ENCODE measurements at places on chromosomes 2 and 18. TPM values are rescaled to one million over a fixed set of nuclear protein-coding genes. Genes with fewer than 3 reads are reported as not detected.
A peak's percentile ranks its signal among the peaks of the same experiment; 100 is the strongest.

- DNase-seq = no peak
Measured at GRCh38 chr18:77077941-77078689, 54.5 kb downstream of the MBP start.

GRCh38 chr2:106159866-106160785, 34.0 kb downstream of the UXS1 start:
- DNase-seq = no peak

- no peak for DNase-seq
Measured at GRCh38 chr2:23718931-23719700, 207.8 kb downstream of the ATAD2B start.

GRCh38 chr2:226508683-226509082, 290.9 kb downstream of the IRS1 start:
- DNase-seq = no peak

IL36A gene
- total RNA-seq = not detected

- DNase-seq = peak; percentile 25
Measured at GRCh38 chr2:237648016-237648381, 20.6 kb downstream of the LRRFIP1 start.

DNA sequence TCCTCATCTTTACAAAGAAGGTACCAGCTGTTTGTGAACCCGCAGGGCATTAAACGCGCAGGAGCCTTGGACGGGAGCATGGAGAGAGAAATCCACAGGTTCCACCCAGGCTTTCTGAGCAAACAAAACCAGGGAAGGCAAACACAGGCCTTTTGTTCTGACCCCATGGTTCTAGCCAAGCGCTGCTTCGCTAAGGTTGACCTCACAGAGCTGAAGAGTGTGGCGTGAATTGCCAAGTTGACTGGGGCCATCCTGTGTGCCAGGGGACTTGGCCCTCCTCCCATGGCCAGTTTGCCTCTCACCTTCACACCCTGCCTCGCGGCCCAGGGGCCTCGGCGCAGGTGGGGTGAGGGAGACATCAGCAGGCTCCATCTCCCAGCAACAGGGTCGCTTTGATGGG, 74.1 kb downstream of the VAPA start:
- DNase-seq = no peak

GRCh38 chr2:136783856-136784255, 18.5 kb downstream of the THSD7B start:
- DNase-seq = no peak

- peak; percentile 44 for DNase-seq
Measured at GRCh38 chr18:62999392-62999791, 284.1 kb downstream of the PHLPP1 start.

MROH2A gene
- not detected for total RNA-seq

PDE11A gene
- 0.88 TPM for total RNA-seq

DNA sequence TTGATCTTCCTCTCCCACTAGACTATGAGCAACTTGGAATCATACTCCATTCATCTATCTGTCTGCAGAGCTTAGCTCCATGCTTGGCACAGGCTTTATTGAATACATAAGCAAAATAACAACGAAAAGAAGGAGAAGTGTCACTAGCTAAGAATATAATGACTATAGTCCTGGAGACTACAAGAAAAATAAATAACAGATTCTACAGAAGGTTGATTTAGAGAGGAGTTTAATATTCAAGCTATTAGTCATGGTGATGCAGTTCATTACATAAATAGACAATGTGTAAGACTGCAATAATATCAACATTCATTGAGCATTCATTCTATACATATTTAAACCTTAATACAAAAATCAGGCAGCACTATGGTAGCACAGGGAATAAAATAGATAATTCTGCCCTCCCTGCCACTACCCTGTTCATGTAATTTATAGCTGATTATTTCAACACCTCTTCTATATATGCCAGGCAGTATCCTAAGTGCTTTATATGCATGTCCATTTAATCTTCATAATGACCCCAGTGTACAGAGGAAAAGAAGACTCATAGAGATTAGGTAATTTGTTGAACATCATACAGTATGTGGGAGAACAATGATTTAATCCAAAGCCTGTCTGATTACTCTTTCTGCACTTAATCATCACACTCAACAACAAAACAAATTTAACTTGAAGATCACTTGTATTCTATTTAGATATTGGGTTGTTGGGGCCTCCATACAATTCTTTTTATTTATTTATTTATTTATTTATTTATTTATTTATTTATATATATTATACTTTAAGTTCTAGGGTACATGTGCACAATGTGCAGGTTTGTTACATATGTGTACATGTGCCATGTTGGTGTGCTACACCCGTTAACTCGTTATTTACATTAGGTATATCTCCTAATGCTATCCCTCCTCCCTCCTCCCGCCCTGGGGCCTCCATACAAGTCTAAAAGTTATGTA, 165.3 kb downstream of the RNF152 start:
- DNase-seq = no peak

All from heart left ventricle (tissue), 16 donors.